Endothelial cell of umbilical vein (primary cell): ENCODE measurements at places on chromosomes 11 and 22.
A peak's percentile ranks its signal among the peaks of the same experiment; 100 is the strongest.

GRCh38 chr22:43838161-43838560, 24.2 kb downstream of the SULT4A1 start:
- no peak for DNase-seq

GRCh38 chr22:48954781-48955311, 872.8 kb downstream of the BRD1 start:
- DNase-seq, result no peak

DNA sequence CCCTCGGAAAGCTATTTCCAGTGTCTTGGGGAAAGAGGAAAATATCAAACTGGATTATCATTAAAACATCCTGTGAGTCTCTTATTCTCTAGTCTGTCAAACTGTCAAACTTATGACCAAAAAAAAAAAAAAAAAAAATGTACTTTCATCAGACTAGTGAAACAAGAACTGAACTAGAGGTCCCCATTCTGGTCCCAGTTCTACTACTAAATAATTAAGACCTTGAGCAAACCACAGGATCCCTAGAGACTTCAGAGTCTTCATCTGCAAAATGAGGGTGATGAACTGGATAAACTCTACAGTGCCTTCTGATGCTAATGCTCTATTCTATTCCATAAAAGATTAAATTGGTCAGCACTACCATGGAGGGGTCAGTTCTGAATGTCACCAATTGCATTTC, 105.8 kb downstream of the SERGEF start:
- no peak for DNase-seq

- no peak for DNase-seq
These were observed 1.6 kb downstream of the TMEM132A start for GRCh38 chr11:60925868-60926267.

- peak; percentile 32 for DNase-seq
These were observed 546 bp downstream of the DRAP1 start for GRCh38 chr11:65919573-65920371.

DNA sequence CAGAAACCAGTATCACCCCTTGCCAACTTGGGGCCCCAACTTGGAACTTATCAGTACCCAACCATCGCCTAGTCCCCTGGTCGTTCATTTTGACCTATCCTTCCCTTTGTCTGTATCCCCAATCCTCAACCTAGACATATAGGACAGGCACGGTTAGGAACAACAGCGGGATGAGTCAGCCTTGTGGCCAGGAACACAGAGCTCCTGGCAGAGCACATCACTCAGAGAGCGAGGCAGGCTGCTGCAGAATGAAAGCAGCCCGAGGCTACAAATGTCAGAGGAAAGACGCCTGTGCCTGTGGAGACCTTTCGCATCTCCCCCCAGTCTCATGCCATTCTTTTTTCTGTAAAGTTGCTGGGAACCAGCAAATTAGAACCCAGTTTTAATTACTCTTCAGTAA, 14.6 kb downstream of the DKK3 start:
- peak; percentile 41 for DNase-seq

GRCh38 chr11:44652901-44653644, 73.7 kb upstream of the TSPAN18 start:
- DNase-seq, result no peak

- DNase-seq, result no peak
These were observed 43.9 kb upstream of the GRIK4 start for GRCh38 chr11:120467627-120468026.

- DNase-seq, result no peak
These were observed 32.0 kb downstream of the GUCY1A2 start for GRCh38 chr11:106986261-106986660.

- DNase-seq, result no peak
These were observed 11.2 kb downstream of the C11orf58 start for GRCh38 chr11:16749666-16750065.

DNA sequence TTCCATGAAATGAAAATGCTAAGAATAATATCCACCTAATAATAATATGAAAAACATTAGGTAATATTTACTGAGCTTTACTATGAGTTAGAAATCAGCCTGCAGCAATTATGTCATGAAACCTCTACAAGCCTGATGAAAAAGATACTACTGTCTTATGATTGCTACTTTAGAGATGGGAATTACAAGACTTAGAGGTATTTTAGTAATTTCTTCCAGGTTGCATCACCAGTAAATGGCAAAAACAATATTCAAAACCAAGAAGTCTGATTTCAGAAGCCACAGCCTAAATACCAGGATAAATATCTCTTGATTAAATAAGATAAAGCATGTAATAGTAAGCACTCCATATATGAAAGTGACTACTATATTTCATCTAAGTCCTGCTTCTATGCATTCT, 13.8 kb downstream of the OR5B21 start:
- DNase-seq, result no peak

DNA sequence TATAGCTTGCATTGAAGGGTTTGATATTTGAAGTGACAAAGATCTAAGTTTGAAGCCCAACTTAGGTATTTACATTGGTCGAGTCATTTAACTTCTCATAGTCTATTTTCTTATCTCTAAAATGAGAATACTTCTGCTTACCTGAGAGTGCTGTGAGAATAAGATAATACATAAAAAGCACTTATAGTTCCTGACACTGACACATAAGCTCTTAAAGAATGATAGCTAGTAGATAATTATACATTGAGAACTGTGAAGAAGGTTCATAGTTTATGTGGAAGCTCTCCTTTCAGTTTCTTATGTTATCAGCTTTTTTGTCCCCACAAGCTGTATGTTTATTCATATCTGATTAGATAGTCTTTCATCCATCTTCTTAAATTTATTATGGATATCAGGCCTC, 4.8 kb downstream of the PPME1 start:
- DNase-seq, result no peak

DNA sequence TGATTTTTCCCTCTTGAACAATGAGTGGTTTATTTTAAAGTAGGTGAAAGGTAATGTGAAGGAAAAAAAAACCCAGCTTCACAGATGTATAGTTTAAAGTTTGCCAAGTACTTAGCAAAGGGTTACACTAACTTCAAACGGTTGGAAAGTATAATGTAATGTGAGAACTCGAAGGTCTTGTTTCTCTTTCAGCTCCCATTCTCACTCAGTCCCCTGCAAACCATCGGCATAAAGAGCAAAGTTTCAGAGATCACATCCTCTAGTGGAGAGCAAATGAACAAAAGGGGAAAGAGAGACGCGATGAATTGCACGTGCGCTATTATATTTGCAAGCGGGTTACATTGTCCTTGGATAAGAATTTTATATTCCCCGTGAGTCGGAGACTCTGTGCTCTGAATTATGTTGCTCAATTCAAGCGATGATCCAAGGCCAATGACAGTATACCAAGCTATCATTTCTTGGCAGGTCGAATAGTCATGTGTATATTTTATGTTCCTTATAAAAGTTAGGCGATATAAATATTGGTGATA, 37.6 kb upstream of the BIRC3 start:
- DNase-seq, result peak; percentile 33

DNA sequence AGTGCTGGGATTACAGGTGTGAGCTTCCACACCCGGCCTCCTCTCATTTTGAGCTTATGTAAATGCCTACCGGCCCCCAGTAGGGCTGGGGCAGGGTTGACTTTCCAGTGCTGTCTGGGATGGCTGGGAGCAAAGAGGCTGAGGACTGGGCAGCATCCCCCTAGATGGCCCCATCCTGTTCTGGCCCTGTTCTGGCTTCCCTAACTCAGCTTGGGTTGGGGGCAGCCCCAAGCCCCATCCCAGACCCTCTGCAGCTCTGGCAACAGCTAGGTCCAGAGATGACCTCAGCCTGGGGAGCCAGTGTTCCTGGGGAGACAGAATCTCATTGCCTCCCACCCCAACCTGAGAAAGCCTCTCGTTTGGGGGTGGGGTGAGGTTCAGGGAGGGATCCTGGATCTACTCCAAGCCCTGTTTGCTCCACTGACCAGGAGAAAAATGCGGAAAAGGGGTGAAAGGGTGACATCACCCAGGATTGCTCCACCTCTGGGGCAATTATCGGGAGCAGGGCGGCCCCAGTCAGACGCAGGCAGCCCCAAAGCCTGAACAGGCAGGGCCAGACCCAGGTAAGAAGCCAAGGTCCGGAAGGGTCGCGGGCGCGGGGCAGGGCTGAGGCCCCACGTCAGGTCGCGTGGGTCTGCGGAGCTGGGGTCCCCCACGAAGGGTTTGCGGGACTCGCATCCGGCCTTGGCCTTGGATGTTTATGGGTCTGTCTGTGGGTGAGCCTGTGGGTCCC, at the start of gene PNPLA2:
Gene PNPLA2, plus strand, starts transcription at position 519 of the 733 bp plus-strand sequence. CDS start 805 bp downstream, outside the sequence.
- no peak for DNase-seq

GRCh38 chr22:25929321-25929878, 187.4 kb downstream of the MYO18B start:
- no peak for DNase-seq

DNA sequence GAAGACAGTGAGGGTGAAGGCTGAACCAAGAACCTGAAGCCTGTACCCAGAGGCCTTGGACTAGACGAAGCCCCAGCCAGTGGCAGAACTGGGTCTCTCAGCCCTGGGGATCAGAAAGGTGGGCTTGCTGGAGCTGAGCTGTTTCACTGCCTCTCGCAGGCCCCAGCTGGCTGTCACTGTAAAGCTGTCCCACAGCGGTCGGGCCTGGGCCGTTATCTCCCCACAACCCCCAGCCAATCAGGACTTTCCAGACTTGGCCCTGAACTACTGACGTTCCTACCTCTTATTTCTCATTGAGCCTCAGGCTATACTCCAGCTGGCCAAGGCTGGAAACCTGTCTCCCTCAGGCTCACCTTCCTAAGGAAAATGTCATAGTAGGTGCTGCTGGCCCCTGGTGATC, 4.1 kb downstream of the PPP1CA start:
- no peak for DNase-seq

GRCh38 chr11:36006556-36006955, 62.7 kb downstream of the LDLRAD3 start:
- no peak for DNase-seq

GRCh38 chr11:73536961-73537360, 61.0 kb downstream of the FAM168A start:
- DNase-seq, result no peak

- no peak for DNase-seq
These were observed 51.5 kb upstream of the POU2AF2 start for GRCh38 chr11:111193924-111194490.
